AG09319 (cell line): ENCODE measurements at places on chromosomes 3 and 15.

DNA sequence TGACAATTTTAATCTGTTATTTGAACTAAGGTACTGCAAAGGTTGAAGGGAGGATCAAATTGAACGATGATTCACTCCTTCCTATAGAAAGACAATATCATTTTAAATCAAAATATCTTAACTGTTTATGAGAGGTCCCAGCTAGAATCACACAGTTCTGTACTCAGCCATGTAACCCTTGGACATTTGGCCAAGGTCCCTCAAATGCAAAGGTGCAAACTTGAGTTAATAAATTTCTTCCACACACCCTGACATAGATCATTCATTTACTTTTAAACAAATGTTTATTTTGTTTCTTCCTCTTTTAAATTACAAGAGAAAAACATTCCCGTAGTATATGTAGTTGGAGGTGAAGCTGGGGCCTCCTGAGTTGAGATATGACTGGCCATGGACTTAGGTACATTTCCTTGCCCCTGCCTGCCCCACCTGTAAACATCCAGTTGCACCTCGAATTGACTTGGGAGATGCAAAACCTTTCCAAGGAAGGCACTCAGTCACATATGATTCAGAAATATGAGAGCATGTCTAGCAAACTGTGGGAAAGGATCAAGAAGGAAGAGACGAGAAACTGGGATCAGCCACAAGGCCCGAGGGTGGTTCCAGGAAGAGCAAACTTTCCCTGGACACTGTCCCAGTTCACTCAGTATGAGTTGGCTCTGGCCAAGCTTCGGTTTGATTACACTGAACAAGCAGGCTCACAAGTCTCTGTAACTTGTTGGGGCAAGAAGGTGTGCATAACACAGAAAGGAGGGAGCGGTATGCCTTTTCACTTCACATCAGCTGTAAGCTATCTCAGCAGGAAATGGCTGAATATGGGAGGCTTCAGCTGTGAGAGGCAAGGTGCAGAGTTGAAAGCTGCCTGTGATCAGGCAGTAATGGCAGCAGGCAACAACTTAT lies 6.7 kb downstream of the TNFSF10 start:
- DNase-seq: peak; percentile 61

DNA sequence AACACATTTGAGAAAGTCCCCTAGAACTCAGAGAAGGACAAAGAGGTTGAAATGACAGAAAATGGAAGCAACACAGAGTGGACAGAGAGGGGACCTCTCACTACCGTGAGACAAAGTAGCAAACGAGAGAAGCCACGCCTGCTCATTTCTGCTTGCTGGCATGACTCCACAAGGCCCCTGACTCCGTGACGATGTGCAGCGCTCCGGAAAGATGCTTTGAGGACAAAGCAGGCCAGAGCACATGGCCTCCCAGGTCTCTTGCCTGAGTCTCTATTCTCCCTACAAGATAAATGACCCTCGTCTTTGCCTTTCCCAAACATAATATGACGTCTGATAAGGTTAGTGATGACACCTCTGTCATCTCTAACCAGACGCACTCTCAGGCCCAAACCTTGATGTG lies 63.8 kb upstream of the CTSH start:
- DNase-seq: no peak

DNA sequence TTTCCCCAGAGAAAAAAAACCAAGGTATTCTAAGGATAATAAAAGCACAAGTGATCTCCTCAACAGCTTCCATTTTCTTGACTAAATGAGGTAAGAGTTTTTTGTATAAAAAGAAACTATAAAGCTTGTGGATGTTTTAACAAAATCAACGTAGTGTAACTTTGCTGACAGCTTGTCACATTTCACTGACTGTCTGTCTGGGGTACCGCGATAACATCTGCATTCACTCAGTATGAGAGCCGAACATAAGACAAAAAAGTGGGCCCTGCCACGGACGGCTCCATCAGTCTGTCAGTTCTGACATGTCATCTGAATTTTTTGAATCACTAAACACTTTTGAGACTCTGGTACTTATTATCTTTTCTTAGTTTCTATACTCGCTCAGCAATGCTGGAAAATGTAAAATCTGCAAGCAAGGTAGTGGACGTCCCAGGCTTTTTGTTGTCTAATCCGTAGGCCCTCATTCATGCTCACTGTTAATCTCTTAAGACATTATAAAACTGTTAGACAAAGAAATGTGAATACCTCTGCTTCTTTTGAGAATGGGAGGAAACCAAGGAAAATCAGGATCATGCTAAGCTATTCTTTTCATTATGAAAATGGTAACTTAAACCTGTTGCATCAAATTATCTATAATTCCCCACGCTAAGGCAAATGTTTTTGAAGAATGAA lies 307.1 kb downstream of the MECOM start:
- DNase-seq: no peak

DNA sequence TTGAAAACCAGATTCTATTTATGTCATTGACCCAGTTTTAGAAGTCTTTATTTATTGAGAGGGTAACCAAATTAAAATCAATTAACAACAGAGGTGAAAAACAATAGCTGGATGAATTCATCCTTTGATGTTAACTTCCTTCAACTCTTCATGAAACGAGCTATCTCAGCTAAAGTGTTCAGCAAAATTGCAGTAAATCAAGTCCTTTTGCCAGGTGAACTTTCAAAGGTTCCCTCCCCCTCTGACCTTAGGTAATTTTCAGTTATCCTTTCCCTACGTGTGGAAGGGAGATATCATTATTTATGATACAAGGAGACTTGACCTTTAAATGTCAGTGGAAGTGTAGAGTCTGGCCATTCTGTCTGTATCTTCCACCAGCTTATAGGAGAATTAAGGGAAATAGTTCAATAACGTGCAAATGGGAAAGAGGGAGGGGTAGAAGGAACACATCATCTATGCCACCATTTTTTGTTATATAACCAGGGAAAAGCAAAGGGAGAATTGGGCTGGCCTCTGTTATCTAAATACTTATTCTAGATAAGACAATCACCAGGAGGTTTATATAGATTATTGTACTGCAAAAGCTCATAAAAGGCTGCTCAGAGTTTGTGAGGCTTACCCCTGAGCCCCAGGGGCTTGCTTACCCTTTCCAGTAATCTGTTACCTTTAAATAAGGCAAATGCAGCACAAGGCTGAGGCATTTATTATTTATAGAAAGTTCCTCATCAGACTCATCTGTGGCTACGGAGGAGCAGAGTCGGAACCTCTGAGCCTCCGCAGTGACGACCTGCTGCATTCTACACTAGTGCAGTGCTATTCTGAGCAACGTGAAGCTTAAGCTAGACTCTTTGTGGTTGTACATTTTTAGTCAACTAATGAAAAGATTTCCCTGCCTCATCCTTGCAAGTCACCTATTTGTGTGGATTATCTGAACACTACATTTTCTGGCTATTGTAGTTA lies 97.7 kb upstream of the ZBED2 start:
- DNase-seq: no peak

DNA sequence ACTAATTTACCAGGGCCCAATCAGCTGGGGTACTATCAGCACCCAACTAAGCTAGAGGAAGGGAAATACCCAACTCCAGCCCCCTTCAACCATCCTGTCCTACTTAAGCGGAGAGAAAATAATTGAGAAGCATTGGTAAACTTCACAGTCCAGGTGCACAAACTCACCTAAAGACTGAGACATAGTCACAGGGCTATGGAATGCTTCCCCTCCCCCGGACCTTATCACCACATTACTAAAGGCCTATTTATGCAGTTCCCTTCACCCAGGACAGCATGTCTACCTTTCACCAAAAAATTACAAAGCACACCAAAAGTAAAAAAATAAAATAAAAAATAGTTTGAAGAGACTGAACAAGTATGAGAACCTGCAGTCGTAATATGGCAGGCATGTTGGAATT lies 47.9 kb downstream of the HOMER2 start:
- no peak for DNase-seq

DNA sequence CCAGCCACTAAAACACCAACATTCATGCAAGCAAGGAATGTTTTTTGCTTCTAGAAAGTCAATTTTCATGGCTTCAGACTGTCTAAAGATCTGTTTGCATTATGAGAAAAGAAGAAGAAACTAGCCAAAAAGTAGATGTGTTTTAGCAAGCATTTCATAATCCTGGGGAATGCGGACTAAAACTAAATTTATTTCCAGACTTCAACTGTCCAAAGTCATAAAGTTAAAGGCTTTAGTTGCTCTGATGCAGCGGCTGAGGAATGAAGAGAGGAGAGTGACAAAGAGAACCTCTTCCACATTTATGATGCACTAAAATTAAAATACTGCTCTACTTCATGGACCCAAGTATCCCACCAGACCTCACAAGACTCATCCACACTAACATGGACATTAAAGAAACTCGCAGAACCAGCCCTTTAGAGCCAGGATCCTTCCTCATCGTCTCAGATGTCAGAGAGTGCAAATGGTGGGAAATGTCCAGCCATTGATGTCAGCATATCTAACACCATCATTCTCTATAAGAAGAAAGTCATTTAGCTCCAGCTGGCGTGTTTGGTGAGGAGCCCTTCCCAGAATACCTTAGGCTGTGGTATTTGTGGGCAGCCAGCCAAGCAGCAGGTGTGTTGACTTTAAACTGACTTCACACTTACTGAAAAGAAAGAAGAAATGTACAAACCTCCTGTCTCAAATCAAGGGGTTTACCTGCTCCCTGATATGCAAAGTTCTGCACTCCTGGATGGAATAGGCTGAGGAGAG lies 17.4 kb downstream of the FYCO1 start:
- DNase-seq: no peak

DNA sequence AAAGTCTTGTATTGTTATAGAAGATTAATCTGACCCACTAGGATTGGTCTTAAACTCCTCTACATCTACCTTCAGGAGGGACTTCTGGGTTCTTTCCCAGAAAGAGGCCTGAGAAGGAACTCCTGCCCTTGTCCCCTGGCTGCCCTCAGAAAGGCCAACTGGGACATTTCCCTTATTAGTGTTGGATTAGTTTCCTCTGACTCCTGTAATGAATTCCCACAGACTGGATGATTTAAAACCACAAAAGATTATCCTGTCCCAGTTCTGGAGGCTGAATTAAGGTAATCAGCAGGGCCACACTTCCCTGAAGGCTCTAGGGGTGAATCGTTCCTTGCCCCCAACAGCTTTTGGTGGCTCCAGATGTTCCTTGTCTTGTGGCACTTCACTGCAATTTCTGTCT lies 102.8 kb upstream of the NMNAT3 start:
- DNase-seq: no peak

GRCh38 chr3:7075117-7075516 lies 214.2 kb downstream of the GRM7 start:
- no peak for DNase-seq

- no peak for DNase-seq
Measured at GRCh38 chr3:31409866-31410265, 122.9 kb upstream of the STT3B start.

DNA sequence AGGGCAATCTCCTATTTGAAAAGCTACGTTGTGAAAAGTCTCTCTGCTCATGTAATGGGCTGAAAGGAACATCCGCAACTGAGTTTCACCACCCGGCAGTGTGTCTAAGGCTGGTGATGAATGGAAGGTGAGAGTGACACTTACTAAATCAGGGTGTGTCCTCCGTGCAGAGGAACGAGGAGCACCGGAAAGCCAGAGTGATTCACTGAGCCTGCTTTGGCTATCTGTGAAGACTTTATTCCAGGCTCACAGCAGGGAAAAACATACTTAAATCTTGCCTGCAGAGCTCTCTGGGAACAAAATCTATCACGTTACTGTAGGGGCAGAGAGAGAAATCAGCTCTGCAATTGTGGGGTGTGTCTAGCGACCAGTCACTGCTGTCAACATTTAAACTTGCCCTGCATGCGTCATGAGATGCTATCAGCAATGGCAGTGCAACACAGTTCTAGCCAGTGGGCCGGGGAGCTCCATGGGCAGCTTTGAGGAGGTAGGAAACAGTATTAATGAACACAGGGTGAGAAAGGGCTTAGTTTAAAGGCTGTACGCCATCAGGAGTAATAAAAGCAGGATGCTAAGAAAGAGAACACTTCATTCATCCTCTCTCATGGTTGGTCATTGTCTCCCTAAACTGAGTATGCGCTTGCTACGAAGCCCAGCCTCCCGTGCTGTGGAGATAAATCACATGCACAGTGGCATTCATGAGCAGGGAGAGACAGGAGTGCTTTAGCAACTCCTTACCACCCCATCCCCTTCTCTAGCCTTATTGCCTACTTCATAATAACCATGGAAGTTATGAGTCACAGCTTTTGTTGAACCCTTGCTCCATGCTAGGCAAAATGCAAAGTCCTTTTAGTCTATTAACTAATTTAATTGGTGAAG lies 542.7 kb upstream of the ADAMTS9 start:
- no peak for DNase-seq

DNA sequence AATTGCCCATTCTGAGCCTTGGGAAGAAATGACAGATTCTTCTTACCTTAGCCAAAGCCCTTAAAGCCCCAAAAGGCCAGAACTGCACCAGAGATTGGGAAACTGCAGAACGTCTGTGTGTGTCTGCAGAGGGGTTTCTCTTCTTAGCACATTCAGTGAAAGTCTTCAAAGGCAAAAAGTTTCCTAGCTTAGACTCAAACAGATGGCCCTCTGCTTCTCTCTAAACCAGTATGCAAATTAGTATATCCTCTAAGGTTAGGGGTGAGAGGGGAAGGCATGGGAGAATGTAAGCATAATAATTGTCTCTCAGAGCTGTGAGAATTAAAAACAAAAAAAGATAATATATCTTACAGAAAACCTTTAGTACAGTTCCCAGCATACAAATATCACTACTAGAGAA lies 334.0 kb upstream of the MCTP2 start:
- DNase-seq: no peak

DNA sequence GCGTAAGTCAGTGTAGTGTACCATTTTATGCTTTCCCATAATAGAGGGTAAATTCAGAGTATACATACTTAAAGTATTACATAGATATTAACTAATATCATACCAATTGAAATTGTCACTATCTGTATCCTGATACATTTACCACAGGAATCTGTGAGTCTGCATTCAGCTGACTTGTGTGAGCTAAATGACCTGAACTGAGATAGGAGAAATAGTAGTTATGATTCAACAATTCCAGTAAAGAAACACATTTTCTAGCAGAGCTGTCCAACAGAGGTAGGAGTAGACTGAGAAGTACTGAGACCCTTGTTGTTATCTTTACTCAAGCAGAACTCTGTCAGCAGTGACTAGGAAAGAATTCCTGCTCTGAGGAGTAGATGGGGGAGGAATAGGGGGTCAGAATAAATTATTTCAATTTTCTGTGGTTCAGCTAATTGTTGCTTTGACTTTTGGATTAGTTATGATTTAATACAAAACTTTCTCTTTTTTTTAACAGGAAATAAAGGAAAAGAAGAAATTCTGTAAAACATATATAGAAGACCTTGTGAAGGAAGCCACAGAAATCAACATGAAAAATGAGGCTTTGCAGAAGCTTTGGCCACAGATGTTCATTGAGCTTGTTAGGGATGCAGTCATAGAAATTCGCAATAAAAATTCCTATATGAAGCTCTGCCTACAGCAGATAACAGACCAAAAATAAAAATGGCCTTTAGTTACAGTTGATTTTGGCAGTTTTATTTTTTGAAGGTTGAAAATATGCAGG lies 66.2 kb upstream of the THSD4 start:
- peak; percentile 62 for DNase-seq

DNA sequence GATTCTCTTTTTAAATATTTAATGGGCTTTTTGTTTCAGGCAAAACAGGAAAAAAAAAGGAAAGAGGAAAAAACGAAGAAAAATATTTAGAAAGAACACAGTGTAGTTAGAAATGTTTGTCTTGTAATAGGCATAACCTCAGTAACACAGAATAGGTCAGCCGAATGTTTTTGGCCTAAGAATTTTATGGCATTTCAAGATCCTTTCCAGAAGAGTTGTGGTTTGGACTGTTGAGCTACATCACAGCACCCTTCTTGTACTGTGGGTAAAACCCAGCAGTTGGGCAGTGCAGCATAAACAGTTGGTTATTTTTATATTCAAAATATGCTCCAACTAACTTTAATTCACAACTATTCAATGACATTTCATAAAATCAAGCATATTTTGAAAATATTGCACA lies 474.4 kb upstream of the AGTR1 start:
- no peak for DNase-seq

- no peak for DNase-seq
Measured at GRCh38 chr3:32302601-32303398, 64.3 kb downstream of the CMTM8 start.
